ENCODE measurements at places on chromosomes 4 and X.

- DNase-seq = no peak
Observed at GRCh38 chr4:54093324-54094240, 6.4 kb upstream of the GSX2 start.

GRCh38 chr4:108830509-108831244, 67.8 kb upstream of the ETNPPL start:
- DNase-seq = peak; percentile 83

- no peak for DNase-seq
Observed at GRCh38 chrX:150863191-150863590, 35.3 kb downstream of the CD99L2 start.

- DNase-seq = no peak
Observed at GRCh38 chrX:133250184-133251100, 32.3 kb upstream of the TFDP3 start.

DNA sequence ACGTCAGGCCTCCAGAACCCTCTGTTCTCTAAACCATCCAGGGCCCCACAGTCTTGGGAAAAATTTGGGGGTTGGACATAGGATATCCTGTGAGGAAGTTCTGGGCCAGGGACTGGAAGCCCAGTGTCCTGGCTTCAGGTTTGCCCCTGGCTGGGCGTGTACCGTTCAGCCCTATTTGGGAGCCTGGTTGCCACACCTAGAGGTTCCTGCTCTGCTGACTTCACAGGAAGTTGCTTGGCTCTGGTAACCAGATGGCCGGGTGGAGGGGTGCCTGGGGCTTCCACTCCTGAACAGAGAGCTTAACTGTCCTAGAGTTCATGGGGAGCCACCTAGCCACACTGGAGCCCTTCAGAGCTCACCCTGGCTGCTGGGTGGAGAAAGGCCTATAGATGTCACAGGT, 1.1 kb downstream of the TAFAZZIN start:
- DNase-seq = no peak

- no peak for DNase-seq
Observed at GRCh38 chr4:141352909-141353525, 132.3 kb downstream of the ZNF330 start.

- DNase-seq = no peak
Observed at GRCh38 chr4:98618680-98619079, 39.7 kb downstream of the TSPAN5 start.

- DNase-seq = no peak
Observed at GRCh38 chr4:53563824-53564223, 27.5 kb downstream of the LNX1 start.

GRCh38 chr4:147958489-147959065, 226.7 kb downstream of the ARHGAP10 start:
- no peak for DNase-seq

Measured in NCI-H510A treated with DMSO at 0.1 percent for 48 hours (cell line).